ENCODE measurements at places on chromosomes 2 and 18.
A peak's percentile ranks its signal among the peaks of the same experiment; 100 is the strongest.

DNA sequence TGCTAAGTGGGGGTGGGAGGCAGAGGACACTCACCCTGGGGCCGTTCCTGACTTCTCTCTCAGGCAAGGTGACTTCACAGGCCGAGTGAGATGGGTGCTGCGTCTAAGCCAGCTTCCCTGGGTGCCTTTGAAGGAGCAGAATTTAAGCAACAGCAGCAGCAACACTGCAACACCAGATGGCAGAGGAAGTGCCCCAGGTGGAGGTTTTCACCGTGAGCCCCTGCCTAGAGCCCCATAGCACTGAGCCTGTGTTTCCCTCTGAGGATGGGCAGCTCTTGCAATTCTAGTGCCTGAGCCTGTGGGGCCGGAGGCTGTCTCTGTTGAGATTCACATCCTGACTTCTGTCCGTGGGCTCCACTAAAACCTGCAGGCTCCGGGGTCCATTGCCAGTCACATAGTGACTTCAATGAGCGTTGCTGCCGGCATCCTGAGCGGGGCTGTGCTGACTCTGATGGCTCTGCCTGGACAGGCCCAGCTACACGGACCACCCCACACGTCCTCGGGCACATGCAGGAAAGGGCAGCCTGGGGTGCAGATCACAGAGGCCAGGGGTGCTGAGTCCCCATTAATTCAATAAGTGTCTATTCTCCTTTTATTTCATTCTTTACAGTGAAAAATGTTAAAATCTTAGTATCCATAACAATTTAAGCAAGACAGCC, 218.8 kb downstream of the SNTG2 start:
- DNase-seq = no peak

- peak; percentile 56 for DNase-seq
These were observed 862.0 kb upstream of the ID2 start for GRCh38 chr2:7819850-7820249.

GRCh38 chr2:146461068-146461467, 1383.8 kb upstream of the ACVR2A start:
- DNase-seq = no peak

- DNase-seq = no peak
These were observed 85.7 kb downstream of the SLC4A3 start for GRCh38 chr2:219713110-219713509.

- DNase-seq = no peak
These were observed 197.0 kb downstream of the STK39 start for GRCh38 chr2:168050377-168050776.

- DNase-seq = no peak
These were observed 49.0 kb upstream of the UBE2F start for GRCh38 chr2:237917696-237918374.

DNA sequence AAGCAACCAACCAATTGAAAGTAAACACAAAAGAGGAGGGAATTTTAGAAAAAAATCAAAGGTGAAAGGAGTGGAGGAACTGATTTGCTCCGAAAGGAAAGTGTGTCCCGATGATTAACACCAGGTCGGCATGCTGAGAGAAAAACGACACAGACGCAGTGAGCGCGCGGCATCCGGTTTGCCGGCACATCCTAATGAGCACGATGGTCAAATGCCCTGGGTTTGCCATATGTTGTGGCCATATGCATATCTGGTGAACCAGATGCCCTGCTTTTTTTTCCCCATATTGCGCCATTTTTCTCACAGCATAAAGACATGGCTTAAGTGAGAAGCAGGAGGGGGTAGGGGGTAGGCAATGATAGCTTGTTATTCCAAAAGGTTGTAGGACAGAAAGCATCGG, 626.7 kb downstream of the BCL11A start:
- DNase-seq = no peak

DNA sequence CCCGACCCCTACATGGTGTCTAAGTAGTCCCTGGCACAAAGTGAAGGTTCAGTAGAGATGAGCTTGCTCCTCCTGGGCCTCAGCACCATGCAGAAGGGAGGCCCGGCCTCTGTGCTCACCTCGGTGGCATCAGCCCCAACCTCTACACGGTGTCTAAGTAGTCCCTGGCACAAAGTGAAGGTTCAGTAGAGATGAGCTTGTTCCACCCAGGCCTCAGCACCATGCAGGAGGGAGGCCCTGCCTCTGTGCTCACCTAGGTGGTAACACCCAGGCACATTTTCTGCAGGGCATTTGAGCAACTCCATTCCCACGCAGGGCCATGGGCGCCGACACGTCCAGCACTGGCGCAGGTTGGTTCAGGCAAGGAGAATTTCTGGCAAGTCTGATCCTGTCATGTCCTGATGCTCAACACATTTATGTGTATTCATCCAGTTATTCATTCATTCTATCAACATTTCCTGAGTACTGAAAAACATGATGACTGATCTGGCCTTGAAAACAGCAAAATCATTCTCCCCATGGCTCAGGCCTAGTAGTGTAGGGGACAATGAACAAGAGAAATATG, 408.2 kb upstream of the MYT1L start:
- DNase-seq = no peak

GRCh38 chr2:72023678-72024390, 123.8 kb downstream of the CYP26B1 start:
- DNase-seq = no peak

GRCh38 chr2:195498839-195499490, 158.1 kb upstream of the SLC39A10 start:
- DNase-seq = no peak

- peak; percentile 86 for DNase-seq
These were observed 90.5 kb upstream of the UPP2 start for GRCh38 chr2:158011055-158011771.

DNA sequence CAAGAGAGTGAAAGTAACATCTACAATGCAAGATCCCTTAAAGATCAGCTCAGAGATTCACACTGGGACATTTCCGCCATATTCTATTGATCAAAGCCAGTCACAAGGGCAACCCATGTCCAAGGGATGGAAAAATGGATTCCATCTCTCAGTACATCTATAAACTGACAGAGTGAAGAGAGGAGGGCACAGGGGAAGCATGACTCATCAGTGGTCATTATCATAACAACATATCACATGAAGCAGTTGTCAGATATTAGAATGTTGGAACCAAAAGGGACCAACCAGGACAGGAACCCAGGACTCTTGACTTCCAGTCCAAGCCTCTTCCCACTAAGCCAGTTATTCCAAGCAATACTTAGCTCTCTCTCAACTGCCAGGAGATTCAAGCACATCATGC, 54.9 kb upstream of the IGFBP2 start:
- DNase-seq = no peak

- no peak for DNase-seq
These were observed 25.8 kb downstream of the CAPN13 start for GRCh38 chr2:30781451-30781850.

DNA sequence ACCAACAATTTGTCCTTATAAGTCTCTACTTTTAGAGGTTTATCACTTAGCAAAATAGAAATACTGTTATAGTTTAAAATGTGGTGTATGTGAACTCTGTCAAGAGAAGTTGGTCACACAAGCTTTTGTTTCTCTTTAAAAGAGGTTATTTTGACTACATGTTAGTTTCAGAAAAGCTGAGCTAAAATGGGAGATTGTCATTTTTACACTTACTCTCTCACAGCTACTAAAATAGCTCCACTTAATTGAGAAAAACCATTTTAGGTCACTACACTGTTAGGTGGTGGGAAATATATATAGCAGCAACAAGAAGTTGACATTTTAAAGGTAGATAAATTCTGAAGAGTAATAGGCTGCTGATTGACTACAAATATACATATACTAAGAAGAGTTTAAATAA, 161.5 kb upstream of the KCNJ3 start:
- no peak for DNase-seq

DNA sequence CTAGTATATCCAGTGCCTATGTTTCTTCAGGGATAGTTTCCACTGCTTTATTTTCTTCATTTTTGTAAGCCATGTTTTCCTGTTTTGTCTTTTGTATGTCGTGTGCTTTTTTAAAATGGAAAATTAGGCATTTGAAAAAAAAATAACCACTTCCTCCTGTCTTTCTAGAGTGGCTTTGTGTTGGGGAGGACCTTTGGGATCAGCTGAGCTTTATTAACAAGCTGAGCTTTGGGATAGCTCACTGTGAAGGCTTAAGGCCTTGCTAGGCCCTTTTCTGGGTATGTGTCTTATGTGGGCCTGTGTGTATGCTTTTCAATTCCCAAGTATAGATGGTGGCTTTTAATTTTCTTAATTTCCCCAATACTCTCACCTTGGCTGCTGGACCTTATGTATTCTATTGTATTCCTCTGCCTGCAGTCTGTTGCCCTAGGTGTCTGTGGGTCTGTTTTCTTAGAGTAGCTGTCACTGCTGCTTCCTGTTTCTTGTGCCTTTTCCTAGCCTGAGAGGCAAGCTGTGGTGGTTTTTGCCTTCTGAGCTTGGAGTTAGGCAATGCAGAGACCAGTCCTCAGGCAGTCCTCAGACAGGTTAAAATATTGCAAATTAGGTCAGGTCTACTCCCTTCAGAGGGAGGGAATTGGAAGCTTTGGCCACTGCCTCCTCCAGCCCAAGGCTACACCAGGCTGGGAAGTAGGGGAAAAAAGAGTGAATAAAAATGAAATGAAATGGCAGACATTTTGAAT, 134.7 kb downstream of the LDLRAD4 start:
- no peak for DNase-seq

GRCh38 chr2:140596447-140596846, 1534.4 kb downstream of the LRP1B start:
- no peak for DNase-seq

DNA sequence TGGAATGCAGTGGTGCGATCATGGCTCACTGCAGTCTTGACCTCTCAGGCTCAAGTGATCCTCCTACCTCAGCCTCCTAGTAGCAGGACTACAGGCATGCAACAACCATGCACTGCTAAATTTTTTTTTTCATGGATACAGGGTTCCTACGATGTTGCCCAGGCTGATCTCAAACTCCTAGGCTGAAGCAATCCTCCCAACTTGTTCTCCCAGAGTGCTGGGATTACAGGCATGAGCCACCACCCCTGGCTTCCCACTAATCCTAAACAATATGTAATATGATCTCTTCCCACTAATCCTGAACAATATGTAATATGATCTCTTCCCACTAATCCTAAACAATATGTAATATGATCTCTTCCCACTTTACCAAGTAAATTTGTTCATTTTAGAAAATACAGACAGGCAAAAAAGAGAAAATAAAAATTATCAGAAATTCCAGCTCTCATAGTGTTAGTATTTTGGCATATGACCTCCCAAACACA, 33.7 kb upstream of the C18orf32 start:
- DNase-seq = no peak

- no peak for DNase-seq
These were observed 8.9 kb upstream of the GALM start for GRCh38 chr2:38656866-38657480.

DNA sequence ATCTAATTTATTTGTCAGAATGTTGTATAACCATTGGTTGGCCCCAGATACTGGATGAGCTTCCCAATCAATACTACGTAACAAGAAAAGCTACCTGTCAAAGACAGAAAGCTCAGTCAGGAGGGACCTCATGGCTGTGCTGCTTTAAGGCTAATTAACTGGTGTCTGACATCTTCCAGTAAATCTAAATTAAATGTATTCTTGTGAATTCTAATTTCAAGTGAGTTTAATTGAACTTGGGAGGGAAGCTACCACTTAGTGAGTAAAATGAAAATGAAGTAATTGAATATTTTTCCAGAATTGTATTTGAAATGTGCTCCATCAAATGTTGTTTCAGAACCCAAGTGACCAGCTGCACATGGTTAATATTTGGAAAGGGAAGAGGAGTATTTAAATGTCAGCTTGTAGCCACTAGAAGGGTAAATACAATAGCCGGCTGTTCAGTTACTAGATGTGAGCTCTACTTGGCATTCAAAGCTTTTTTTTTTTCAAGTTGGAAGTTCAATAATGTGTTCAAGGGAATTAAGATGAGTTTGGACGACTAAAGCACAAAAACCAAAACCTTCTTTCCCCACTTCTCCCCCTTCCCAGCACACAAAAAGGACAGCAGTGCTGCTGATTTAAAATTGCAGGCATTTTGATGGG, 62.0 kb downstream of the GPR39 start:
- DNase-seq = no peak

GRCh38 chr2:217802266-217802665, 200.5 kb downstream of the TNS1 start:
- no peak for DNase-seq

- no peak for DNase-seq
These were observed 499.7 kb upstream of the KLHL29 start for GRCh38 chr2:22885245-22885644.

DNA sequence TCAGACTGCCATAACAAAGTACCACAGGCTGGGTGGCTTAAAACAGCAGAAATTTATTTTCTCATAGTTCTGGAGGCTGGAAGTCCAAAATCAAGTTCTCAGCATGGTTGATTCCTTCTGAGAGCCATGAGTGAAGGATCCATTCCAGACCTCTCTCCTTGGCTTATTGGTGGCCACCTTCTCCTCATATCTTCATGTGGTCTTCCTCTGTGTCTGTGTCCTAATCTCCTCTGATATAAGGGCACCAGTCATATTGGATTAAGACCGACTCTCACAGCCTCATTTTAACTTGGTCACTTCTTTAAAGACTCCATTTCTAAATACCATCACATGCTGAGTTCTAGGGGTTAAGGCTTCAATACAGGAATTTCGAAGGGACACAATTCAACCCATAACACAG, 65.1 kb downstream of the CFAP221 start:
- no peak for DNase-seq

DNA sequence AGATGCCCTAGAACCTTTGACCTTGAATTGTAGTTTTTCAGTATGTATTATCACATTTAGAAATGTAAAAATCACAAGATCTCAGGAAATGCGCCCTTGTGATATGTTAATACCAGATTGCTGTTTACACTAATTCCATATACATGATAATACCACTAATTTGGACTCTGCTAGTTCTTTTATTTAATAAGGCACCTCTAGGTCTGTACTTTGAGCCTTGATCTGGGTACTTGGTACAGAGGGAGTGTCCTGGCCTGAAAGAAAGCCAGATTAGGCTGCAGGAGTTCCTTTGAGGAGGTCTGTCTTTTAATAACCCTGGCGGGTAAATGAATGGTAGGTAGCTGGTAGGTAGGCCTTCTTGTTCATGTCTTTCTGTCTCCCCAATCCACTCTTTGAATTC, 26.3 kb downstream of the PLEKHA3 start:
- no peak for DNase-seq

- DNase-seq = no peak
These were observed 774.7 kb downstream of the METTL4 start for GRCh38 chr18:1796636-1797035.

DNA sequence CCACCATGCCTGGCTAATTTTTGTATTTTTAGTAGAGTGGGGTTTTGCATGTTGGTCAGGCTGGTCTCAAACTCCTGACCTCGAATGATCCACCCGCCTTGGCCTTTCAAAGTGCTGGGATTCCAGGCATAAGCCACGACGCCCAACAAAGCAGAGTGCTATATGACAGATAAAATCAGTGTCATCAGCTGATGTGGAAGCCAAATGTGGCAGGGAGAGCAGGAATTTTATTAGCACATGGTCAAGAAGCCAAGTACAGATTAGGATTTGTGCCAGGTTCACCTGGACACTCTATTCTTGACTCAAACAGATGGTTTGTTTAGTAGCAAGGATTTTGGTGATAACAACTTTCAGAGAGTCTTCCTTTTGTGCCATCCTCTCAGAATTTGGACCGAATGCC, 62.7 kb downstream of the LCLAT1 start:
- DNase-seq = no peak

GRCh38 chr2:109613081-109613921, 465 bp downstream of the SEPTIN10 start:
- DNase-seq = peak; percentile 45

GRCh38 chr2:20988905-20989304, 55.0 kb downstream of the APOB start:
- no peak for DNase-seq
